ENCODE measurements at places on chromosomes 13 and 19.

GRCh38 chr13:43383498-43384165 lies 360.2 kb downstream of the DNAJC15 start:
- no peak for DNase-seq

- no peak for DNase-seq
Observed at GRCh38 chr19:58557221-58558065, 968 bp downstream of the UBE2M start.

DNA sequence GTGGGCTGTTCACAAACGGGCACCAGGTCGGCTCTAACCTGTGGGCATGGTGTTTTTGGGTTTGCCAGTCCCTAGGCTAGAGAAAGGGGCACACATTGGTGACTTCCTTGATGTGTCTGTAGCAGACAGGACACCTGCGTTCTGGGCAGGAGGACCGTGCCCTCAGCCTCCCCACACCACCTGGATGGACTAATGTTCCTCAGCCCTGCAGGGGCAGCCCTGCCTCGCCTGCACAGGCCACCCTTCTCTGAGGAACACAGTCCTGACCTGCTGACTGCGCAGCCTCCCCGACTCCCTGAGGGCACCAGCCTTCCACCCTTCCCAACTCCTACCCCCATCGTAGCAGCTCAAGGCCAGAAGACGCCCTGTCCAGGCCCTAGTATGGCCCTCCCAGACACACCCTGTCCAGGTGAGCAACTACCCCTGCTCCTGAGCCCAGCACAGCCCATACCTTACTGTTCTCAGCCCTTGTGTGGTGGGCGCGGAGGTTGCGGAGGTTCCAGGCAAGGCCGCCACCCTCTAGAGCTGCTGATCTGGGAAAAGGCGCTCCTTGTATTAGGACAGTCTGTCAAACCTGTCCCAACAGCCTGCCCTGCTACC lies 55.7 kb downstream of the GGACT start:
- no peak for DNase-seq

DNA sequence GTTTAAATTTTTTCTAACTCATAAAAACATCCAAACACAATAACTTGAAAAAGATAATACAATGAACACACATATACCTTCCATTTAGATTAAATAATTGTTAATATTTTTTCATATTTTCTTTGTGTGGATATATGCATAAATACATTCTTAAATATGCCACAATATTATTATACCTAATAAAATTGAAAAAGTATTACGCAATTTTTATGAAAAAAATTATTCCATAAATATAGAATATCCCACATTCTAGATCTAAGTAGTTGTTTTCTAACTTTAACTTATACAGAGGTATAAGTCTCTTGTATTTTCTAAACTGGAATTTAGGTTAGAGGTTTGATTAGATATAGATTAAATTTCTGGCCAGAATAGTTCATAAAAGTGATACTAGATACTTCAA lies 34.3 kb downstream of the POU4F1 start:
- no peak for DNase-seq

- no peak for DNase-seq
Observed at GRCh38 chr19:9166846-9167245, 11.9 kb upstream of the OR7D2 start.

- no peak for DNase-seq
Observed at GRCh38 chr19:29503140-29503758, 22.5 kb upstream of the VSTM2B start.

- peak; percentile 15 for DNase-seq
Observed at GRCh38 chr13:52128714-52129700, at the start of gene NEK5. Gene NEK5 (minus strand): TSS chr13:52129073. CDS start chr13:52127482, 1,591 bp downstream.

GRCh38 chr13:109761695-109762094 lies 24.7 kb downstream of the IRS2 start:
- DNase-seq: no peak

GRCh38 chr19:9323557-9323918 lies 441 bp upstream of the ZNF559 start:
- no peak for DNase-seq

GRCh38 chr13:112653071-112653470 lies 36.8 kb upstream of the ATP11A start:
- DNase-seq: no peak

GRCh38 chr19:57033576-57033975 lies 86.2 kb upstream of the USP29 start:
- no peak for DNase-seq

DNA sequence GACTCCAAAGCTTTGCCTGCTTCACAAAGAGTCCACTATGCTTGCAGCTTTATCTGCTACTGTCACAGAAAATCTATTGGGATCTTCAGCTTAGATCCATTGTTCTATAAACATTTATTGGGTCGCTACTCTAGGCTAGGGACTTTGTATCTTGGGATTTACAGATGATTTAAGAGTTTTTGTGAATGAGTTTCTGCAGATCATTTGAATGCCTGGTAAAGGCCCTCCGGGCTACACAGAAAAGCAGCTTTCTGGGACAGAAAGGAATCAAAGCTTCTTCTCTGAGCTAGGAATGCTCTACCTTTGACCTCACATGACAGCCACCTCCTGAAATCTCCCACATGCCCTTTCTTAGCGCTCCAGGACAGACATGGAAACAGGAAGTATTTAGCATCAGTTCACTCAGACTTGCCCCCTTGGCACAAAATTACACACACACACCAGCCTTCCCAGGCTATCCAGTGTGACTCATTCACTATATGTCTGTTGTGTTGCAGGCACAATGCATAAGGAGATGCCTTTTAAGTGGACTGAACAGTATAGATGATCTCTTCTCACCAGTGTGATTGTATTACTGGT lies 492.4 kb downstream of the DACH1 start:
- DNase-seq: no peak

DNA sequence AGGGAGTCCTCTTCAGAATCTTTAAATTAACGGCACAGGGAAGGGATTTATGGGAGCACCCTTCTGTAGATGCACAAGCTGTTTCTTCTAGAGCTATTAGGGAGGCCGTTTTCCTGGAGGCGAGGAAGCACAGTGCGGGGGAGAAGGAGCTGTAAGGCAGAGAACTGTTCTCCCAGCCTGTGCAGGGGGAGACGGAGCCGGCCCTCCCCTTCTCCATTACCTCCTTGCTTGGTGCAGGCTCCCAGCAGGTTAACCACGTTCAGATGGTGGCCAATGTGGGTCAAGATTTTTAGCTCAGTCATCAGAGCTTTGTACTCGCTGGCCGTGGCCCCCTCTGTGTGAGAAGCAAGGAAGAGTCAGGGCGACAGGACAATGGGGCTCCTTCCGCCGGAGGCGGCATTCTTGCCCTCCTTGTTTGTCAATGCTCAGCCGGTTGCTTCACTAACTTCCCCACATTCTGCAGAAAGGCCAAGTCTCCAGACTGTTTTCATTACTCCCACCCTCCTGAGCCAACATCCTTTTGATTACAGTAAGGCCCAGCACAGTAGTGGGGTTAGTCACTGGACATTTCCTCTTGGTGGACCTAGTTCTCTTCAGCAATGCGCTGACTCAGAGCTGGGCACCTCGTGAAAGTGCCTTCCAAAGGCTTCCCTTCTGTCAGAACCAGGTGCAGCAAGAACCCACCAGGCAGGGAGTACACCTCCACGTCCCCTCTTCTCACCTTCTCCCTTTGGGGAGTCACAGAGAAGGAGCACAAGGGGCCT lies 165.4 kb downstream of the FLT1 start:
- no peak for DNase-seq

GRCh38 chr13:91594061-91594460 lies 195.6 kb downstream of the GPC5 start:
- no peak for DNase-seq

GRCh38 chr19:38658462-38659306 lies 11.2 kb downstream of the ACTN4 start:
- DNase-seq: no peak

- no peak for DNase-seq
Observed at GRCh38 chr19:37874784-37875183, 31.6 kb downstream of the WDR87 start.

GRCh38 chr19:45954156-45954555 lies 19.5 kb downstream of the NOVA2 start:
- DNase-seq: no peak

GRCh38 chr19:35294859-35295791 lies 3.2 kb downstream of the MAG start:
- no peak for DNase-seq

- DNase-seq: no peak
Observed at GRCh38 chr13:39547108-39547507, 55.9 kb downstream of the LHFPL6 start.

GRCh38 chr19:8626842-8627241 lies 3.6 kb upstream of the NFILZ start:
- no peak for DNase-seq

- no peak for DNase-seq
Observed at GRCh38 chr19:9155591-9155990, 15.4 kb downstream of the ZNF317 start.

DNA sequence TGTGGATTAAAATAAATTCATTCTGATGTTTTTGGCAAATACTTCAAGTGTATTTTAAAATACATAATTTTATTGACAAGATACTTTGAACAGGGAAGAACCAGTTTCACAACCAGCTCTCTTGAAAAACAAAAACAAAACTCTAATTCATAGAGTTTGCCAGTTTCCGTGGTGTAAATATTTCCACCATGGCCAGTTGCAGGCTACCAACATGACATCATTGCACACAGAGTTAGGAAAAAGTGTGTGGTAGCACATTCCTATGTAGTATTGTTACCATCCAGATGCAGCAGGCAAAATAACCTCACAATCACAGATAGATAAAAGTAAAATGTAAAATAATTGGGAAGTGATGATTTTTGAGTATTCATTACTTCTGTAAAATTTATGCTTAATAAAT lies 7.7 kb upstream of the RNF113B start:
- no peak for DNase-seq

- DNase-seq: no peak
Observed at GRCh38 chr13:81714513-81714912, 1373.6 kb upstream of the SPRY2 start.

DNA sequence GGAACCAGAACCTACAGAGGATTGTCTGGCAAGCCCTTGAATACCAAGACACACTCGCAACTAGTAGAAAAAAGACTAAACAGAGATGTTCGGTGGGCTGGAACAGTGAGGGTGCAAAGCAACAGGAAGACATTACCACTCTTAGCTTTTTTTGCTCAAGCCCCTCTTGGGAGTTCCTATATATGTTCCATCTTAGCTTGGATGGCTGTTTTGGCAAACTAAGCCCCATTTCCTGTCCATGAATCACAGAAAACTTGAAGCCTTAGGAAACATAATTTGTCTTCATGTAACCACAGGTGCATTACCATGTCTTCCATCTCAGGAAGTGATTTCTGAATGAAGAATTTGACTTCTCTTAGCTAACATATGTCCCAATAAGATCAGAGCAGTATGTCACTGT lies 446.3 kb downstream of the OLFM4 start:
- DNase-seq: no peak

DNA sequence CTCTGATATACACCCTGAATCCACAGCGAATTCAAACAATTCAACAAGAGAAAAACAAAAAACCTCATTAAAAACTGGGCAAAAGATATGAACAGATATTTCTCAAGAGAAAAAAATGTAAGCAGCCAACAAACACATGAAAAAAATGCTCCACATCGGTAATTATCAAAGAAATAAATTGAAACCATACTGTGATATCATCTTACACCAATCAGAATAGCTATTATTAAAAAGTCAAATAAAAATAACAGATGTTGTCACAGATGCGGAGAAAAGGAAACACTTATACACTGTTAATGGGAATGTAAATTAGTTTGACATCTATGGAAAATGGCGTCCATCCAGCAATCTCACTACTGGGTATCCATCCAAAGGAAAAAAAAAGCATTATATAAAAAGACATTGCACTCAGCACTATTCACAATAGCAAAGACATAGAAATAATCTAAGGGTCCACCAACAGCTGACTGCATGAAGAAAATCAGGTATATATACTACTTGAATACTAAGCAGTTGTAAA lies 1495.0 kb upstream of the PCDH20 start:
- no peak for DNase-seq

DNA sequence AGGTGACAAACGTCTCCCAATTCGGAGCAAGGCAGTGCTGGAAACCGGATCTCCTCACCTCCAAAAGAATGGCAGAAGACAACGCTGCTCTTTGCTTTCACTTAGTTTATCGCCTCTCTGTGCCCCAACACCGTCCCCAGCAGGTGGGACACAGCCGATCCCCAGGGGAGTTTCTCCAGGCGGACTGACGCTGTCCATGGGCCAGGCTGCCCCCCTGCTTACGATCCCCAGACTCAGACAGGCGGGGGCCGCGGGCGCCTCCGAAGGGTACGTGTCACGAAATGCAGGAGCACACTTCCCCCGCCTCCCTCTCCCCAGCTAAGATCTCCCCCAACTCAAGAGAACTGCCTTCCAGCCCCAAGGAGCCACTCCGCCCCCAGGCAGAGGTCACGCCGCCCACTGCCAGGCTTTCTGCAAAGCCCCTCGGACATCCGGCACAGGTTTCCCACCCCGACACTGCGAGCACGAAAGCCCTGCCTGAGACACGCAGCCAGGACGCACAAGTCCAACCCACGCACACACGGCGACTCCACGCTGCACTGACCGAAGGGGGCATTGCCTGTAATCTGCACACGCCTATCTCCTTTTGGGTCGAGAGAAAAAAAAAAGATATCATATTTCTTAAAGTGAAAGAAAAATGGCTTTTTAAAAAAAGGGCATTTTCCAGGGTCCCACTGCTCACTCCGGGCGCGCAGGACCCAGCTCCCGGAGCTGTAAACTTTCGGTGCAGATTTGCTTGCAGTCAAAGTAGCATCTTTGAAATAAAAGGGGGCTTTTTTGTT lies 2.0 kb downstream of the SPRY2 start:
- DNase-seq: no peak

DNA sequence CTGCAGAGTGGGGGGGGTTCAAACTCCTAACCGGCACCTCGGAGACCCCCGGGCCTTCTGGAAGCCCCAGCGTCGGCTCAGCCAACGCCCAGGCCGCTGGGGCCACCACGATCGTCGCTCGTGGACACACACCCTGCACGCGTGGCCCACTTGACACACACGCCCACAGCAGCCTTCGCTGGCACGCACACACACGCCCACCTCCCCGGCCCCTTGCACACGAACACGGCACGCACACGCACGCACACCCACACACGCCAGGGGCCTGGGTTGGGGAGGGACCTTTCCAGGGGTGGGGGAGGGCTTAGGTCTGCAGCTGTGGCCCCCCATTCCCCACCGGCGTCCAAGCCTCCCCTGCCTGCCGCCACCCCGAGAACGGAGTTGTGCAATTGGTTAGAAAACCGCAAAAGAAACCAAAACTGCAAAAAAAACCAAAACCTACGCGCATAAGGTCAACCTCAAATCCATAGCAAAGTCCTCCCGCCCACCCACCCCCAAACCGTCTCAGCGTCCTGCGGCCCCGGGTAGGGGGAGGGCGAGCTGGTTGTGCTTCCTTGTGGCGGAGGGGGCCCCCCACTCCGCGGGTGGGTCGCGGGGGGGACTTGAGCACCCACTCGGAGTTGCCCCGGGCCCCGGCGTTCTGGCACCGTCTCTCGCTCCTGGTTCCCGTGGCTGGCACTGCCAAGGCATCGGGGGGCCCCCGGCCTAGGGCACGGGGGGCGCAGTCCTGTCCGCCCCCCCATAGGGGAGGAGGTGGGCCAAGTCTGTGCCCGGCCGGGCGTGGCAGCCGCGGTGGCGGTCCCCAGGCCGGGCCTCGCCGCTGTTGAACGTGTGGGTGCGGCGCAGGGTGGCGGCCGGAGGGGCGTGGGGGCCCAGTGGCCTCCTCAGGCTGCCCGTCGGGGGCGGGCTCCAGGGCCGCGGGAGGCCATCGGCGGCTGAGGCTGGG lies 3.3 kb upstream of the LRG1 start:
- no peak for DNase-seq

- DNase-seq: no peak
Observed at GRCh38 chr13:65594298-65594781, 1635.8 kb downstream of the PCDH9 start.

- no peak for DNase-seq
Observed at GRCh38 chr19:42278452-42279154, 9.6 kb downstream of the CIC start.

Data from stimulated activated CD8-positive, alpha-beta memory T cell treated with anti-CD3 and anti-CD28 coated beads, Interleukin-2, amount 100 ng/mL, for 1 hour (primary cell).